SJSA1 (cell line): ENCODE measurements at places on chromosomes 6 and 20. TPM values are rescaled to one million over a fixed set of nuclear protein-coding genes. Genes with fewer than 3 reads are reported as not detected.

The ABCF1 gene
- total RNA-seq: 38.8 and 59.3 TPM in 2 replicates

The AVP gene
- total RNA-seq: not detected in 2 replicates

The BEND6 gene
- total RNA-seq: 7.0 and 11.9 TPM in 2 replicates

The DNMT3B gene
- total RNA-seq: 2.6 and 5.6 TPM in 2 replicates

The KHDRBS2 gene
- not detected in 2 replicates for total RNA-seq

DNA sequence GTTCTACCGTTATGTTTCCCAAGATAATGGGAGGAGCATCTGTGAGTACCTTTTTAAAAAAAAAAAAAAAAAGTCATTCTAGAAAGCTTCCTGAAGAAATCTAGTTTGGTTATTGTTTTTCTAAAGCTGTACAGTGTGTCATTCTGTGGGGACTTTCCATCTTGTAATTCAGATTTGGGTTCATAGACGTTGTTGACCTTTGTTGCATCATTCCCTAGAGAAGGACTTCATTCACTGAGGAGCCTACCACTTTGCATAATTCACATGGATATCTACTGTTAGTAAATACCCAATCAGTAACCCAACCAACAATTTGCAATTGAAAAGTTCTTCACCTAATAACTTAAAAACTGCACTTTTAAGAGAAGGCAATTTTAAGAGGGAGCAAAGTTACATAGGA is 60.1 kb downstream of the RPP40 start:
- no peak overlapping the region for H3K4me3 ChIP-seq
- H3K27me3 ChIP-seq: no peaks in the 10 kb centered on the region
- no peak for DNase-seq

GRCh38 chr6:167811040-167811439 is 15.7 kb upstream of the AFDN start:
- no peaks in the 10 kb centered on the region for H3K4me1 ChIP-seq
- DNase-seq: no peak
- H3K4me3 ChIP-seq: no peak overlapping the region
- H3K27me3 ChIP-seq: peaks cover 4% of the 10 kb centered on the region; the same call in 1 of the 2 replicates
- H3K36me3 ChIP-seq: no peaks in the 10 kb centered on the region
- H3K27ac ChIP-seq: no peak overlapping the region

DNA sequence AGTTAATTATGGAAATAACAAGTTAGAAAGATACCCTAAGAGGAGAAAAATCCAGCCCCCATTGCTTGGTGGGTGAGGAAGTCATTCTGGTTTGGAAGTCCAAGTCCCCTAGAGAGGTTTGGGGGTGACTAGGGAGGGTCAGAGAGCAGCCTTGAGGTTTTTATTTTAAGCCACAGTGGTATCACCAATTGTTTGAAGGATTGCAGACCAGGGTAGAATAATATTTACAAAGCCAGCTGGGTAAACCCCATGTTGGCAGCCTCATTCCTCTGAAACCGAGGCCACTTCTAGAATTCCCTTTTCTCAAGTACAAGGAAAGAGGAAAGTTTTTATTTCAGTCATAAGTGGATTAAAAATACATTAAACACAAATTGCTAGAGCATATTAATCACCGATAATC is 99.7 kb downstream of the TMEM170B start:
- peaks cover 40% of the 10 kb centered on the region for H3K4me1 ChIP-seq
- DNase-seq: peak; percentile 36
- no peaks in the 10 kb centered on the region for H3K27me3 ChIP-seq

DNA sequence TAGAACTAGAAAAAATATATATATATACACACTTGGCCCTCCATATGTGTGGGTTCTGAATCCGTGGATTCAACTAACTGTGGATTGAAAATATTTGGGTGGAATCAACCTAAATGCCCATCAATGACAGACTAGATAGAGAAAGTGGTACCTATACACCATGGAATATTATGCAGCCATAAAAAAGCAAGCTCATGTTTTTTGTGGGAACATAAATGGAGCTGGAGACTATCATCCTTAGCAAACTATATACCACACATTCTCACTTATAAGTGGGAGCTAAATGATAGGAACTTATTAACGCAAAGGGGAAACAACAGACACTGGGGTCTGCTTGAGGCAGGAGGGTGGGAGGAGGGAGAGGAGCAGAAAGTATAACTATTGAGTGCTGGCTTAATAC is 28.0 kb downstream of the OR2A4 start:
- no peak for DNase-seq
- no peak overlapping the region for H3K4me3 ChIP-seq
- no peaks in the 10 kb centered on the region for H3K27me3 ChIP-seq
- no peaks in the 10 kb centered on the region for H3K4me1 ChIP-seq
- H3K27ac ChIP-seq: no peak overlapping the region

GRCh38 chr20:37480919-37481318 is 40.1 kb upstream of the NNAT start:
- no peak overlapping the region for H3K4me3 ChIP-seq
- H3K27ac ChIP-seq: no peak overlapping the region
- H3K27me3 ChIP-seq: peaks cover 26% of the 10 kb centered on the region
- no peak for DNase-seq
- H3K36me3 ChIP-seq: no peaks in the 10 kb centered on the region

GRCh38 chr20:35264755-35265154 is 13.2 kb downstream of the MMP24OS start:
- no peaks in the 10 kb centered on the region for H3K27me3 ChIP-seq
- peaks cover 14% of the 10 kb centered on the region for H3K4me1 ChIP-seq
- no peak overlapping the region for H3K27ac ChIP-seq
- H3K4me3 ChIP-seq: no peak overlapping the region
- H3K36me3 ChIP-seq: peaks cover 28% of the 10 kb centered on the region
- DNase-seq: no peak

DNA sequence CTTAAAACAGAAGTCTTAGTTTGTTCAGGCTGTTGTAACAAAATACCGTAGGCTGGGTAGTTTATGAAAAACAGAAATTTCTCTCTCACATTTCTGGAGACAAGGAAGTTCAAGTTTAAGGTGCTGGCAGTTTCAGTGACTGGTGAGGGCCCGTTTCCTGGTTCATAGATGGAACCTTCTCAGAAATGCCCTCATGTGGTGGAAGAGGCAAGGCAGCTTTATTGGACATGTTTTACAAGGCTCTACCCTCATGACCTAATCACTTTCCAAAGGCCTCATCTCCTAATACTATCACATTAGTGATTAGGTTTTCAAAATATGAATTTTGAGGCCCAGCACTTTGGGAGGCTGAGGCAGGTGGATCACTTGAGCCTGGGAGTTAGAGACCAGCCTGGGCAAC is 2.4 kb downstream of the HEBP2 start:
- no peaks in the 10 kb centered on the region for H3K27me3 ChIP-seq
- no peak for DNase-seq
- no peak overlapping the region for H3K27ac ChIP-seq
- peaks cover 39% of the 10 kb centered on the region for H3K36me3 ChIP-seq
- peaks cover 23% of the 10 kb centered on the region for H3K4me1 ChIP-seq

- H3K4me1 ChIP-seq: peaks cover 12% of the 10 kb centered on the region
- H3K36me3 ChIP-seq: no peaks in the 10 kb centered on the region
- no peak overlapping the region for H3K4me3 ChIP-seq
- DNase-seq: no peak
Measured at GRCh38 chr6:82264824-82265223, 17.3 kb upstream of the IBTK start.

DNA sequence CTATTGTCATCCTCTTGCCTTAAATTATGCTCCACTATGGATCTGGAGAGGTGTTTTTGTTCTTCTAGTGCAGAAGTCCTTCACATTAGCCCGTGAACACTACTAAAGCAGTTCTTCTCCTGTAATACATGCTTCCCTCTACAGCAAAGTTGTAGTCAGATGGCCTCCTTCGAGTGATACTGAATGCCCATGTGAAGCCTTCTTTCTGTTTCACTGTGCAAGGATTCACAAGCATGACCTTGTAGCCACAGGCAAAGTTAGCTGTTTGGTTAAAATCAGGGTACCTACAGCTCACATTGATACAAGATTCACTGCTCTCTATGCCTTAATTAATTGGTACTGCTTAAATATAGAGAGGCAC is 47.6 kb downstream of the ARHGAP18 start:
- H3K4me1 ChIP-seq: peaks cover 15% of the 10 kb centered on the region
- no peak for DNase-seq
- no peaks in the 10 kb centered on the region for H3K36me3 ChIP-seq
- H3K27me3 ChIP-seq: no peaks in the 10 kb centered on the region
- H3K4me3 ChIP-seq: no peak overlapping the region
- no peak overlapping the region for H3K27ac ChIP-seq

DNA sequence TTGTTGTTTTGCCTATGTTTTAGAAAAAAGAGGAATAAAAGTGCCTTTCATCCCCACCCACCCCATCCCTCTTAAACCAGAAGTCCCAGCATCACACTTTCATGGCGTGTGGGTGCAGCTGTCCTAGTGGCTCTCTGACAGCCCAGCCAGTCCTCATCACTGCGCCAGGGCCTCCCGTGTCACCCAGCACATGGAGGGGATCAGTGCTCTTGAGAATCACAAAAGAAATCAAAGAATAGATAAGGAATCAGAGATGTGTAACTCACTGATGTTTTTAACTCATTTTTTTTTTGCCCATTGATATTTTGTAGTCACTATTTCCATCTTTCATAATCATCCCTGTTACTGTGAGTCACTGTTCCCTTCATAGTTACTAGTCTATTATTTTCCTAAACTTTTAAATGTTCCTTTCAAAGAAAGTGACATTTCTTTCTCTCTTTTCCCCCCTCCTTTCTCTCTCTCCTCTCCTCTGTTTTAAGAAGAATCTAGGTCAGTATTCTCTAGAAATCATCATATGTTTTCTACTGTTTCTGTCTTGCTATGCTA is 78.6 kb downstream of the AIG1 start:
- no peaks in the 10 kb centered on the region; the same call in 1 of the 2 replicates for H3K36me3 ChIP-seq
- no peak overlapping the region for H3K27ac ChIP-seq

DNA sequence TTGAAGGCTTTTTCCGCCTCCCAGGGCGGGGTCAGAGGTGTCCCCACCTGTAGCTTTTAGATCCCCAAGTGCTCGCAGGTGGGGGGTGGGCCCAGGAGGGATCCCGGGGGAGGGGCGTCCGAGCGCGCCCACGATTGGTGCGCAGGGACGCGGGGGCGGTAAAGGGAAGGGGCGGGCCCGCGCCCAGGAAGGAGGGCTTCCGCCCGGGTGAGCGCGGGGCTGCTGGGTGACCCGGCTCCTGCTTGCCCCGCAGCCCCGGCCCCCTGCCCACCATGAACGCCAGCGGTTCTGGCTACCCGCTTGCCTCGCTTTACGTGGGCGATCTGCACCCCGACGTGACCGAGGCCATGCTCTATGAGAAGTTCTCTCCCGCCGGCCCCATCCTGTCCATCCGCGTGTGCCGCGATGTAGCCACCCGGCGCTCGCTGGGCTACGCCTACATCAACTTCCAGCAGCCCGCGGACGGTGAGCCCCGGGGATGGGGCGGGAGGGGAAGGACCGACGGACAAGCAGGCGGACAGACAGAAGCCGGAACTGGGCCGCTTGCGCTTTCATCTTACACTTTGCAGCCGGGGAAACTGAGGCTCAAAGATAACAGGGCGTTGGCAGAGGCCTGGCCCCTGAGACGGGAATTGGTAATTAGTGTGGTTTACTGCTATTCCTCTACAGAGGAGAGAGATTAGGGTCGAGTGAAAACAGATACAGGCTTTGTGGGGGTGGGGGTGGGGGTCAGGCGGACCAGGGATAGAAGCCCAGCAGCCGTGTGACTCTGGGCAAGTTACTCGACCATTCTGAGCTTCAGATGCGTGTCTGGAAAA is at the start of gene PABPC1L:
PABPC1L (plus strand) TSS at position 189 of the 818 bp plus-strand sequence; CDS start at position 273, 84 bp downstream.
- H3K36me3 ChIP-seq: peaks cover 56% of the 10 kb centered on the region
- 0 out of 2 replicates have a peak within 1 kb of the TSS, but pooled peaks have one; percentile 22 for H3K27ac ChIP-seq
- peak; percentile 66 for DNase-seq
- peak within 1 kb of the TSS; percentile 75 for H3K4me3 ChIP-seq
- H3K27me3 ChIP-seq: no peaks in the 10 kb centered on the region
- peaks cover 16% of the 10 kb centered on the region for H3K4me1 ChIP-seq

DNA sequence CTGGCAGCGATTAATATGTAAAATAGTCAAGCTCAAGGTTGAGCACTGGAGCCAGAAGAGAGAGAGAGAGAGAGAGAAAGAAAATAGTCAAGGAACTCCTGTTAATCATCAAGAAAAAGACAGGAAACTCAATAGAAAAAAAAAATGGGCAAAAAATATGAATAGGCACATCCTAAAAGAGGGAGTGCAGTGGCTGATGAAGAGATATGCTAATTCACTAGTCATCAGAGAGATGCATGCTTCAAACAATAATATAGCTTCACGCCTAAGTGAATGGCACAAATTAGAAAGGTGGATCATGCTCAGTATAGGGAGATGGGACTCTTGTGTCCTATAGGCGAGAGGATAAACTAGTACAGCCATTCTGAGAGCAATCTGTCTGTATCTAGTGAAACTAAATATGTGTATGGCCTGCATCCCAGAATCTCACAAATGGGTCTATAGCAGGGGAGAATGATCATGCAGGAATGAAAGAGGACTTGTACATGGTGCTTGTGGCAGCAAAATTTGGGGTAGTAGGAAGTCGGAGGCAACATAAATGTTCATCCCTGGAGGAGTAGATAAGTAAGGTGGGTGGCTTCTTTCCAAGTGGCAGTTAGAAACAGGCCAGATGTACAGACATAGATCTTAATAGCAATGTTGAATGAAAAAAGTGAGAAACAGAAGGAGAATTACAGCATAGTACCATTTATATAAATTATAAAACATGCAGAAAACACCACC is 176.8 kb downstream of the VEGFA start:
- no peak overlapping the region for H3K4me3 ChIP-seq
- DNase-seq: no peak
- no peaks in the 10 kb centered on the region for H3K27me3 ChIP-seq
- H3K27ac ChIP-seq: no peak overlapping the region
- H3K4me1 ChIP-seq: peaks cover 70% of the 10 kb centered on the region
- H3K36me3 ChIP-seq: no peaks in the 10 kb centered on the region
